ENCODE measurements at places on chromosomes 4 and X.

GRCh38 chr4:168773388-168774195 lies 236.5 kb downstream of the CBR4 start:
- no peak for DNase-seq

- DNase-seq = peak; percentile 17
These were observed 33.0 kb upstream of the TTC29 start for GRCh38 chr4:146978641-146979040.

- no peak for DNase-seq
These were observed 362.2 kb downstream of the FGF13 start for GRCh38 chrX:138349351-138349750.

- no peak for DNase-seq
These were observed 90.3 kb upstream of the FRG1 start for GRCh38 chr4:189850239-189850856.

- DNase-seq = peak; percentile 48
These were observed 75.9 kb downstream of the COQ2 start for GRCh38 chr4:83208371-83209365.
